ENCODE measurements at places on chromosomes 3 and 15. TPM values are rescaled to one million over a fixed set of nuclear protein-coding genes. Genes with fewer than 3 reads are reported as not detected.

AADACL2 gene
- total RNA-seq: not detected

TRMT10C gene
- 17.4 TPM for total RNA-seq

LINGO1 gene
- 3.9 TPM for total RNA-seq

ZNF80 gene
- not detected for total RNA-seq

CCR1 gene
- 16.3 TPM for total RNA-seq

HRG gene
- total RNA-seq: not detected

ADGRG7 gene
- total RNA-seq: not detected

GOLGA8S gene
- 0.55 TPM for total RNA-seq

- H3K27me3 ChIP-seq: no peaks in the 10 kb centered on the region
- H3K4me1 ChIP-seq: no peaks in the 10 kb centered on the region
- no peak overlapping the region for H3K4me3 ChIP-seq
- no peaks in the 10 kb centered on the region for H3K36me3 ChIP-seq
Measured at GRCh38 chr3:109683746-109684145, 346.4 kb upstream of the DPPA4 start.

GRCh38 chr3:8981296-8981695 lies 18.0 kb upstream of the RAD18 start:
- H3K4me1 ChIP-seq: no peaks in the 10 kb centered on the region
- DNase-seq: no peak
- H3K36me3 ChIP-seq: no peaks in the 10 kb centered on the region
- H3K27ac ChIP-seq: no peak overlapping the region
- no peak overlapping the region for H3K4me3 ChIP-seq
- H3K27me3 ChIP-seq: no peaks in the 10 kb centered on the region

- H3K4me3 ChIP-seq: no peak overlapping the region
- no peak for DNase-seq
- no peak overlapping the region for H3K27ac ChIP-seq
- no peaks in the 10 kb centered on the region for H3K27me3 ChIP-seq
Measured at GRCh38 chr15:98503970-98504369, 144.4 kb upstream of the IGF1R start.

- H3K36me3 ChIP-seq: no peaks in the 10 kb centered on the region
- no peak overlapping the region for H3K4me3 ChIP-seq
- H3K4me1 ChIP-seq: peaks cover 12% of the 10 kb centered on the region
- DNase-seq: peak; percentile 50
Measured at GRCh38 chr15:99433757-99434450, 131.9 kb upstream of the MEF2A start.

DNA sequence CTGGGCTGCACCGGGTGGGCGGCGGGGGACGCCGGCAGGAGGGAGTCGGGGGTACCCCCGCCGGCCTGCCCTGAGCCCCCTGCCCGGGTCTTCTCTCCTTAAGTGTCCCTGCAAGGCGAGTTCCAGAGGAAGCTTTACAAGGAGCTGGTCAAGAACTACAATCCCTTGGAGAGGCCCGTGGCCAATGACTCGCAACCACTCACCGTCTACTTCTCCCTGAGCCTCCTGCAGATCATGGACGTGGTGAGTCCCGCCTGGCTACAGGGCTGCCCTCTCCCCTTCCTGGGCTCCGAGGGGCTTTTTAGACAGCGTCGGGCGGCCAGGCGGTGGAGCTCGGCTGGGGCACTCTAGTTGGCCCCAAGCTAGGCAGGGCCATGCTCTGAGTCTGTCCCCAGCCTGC lies 480 bp downstream of the CHRNA7 start:
- peaks cover 17% of the 10 kb centered on the region for H3K4me1 ChIP-seq
- H3K4me3 ChIP-seq: peak overlapping the region; percentile 63
- peaks cover 38% of the 10 kb centered on the region for H3K27me3 ChIP-seq
- DNase-seq: no peak
- peak overlapping the region; percentile 50 for H3K27ac ChIP-seq
- H3K36me3 ChIP-seq: no peaks in the 10 kb centered on the region

- H3K36me3 ChIP-seq: no peaks in the 10 kb centered on the region
- no peaks in the 10 kb centered on the region for H3K27me3 ChIP-seq
- H3K27ac ChIP-seq: peak overlapping the region; percentile 48
Measured at GRCh38 chr3:159865041-159865579, 123.5 kb upstream of the IL12A start.

DNA sequence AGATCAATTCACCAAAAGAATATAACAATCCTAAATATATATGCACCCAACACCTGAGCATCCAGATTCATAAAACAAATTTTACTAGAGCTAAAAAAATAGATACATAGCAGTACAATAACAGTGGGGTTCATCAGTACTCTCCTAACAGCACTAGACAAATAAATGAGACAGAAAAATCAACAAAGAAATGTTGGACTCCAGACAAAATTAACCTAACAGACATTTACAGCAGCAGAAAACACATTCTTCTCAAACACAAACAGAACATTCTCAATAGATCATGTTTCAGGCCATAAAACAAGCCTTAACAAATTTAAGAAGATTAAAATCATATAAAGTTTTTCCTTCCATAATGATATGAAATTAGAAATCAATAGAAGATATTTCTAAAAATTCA lies 124.8 kb upstream of the NECTIN3 start:
- H3K27me3 ChIP-seq: no peaks in the 10 kb centered on the region
- no peaks in the 10 kb centered on the region for H3K4me1 ChIP-seq
- H3K36me3 ChIP-seq: no peaks in the 10 kb centered on the region
- no peak for DNase-seq

DNA sequence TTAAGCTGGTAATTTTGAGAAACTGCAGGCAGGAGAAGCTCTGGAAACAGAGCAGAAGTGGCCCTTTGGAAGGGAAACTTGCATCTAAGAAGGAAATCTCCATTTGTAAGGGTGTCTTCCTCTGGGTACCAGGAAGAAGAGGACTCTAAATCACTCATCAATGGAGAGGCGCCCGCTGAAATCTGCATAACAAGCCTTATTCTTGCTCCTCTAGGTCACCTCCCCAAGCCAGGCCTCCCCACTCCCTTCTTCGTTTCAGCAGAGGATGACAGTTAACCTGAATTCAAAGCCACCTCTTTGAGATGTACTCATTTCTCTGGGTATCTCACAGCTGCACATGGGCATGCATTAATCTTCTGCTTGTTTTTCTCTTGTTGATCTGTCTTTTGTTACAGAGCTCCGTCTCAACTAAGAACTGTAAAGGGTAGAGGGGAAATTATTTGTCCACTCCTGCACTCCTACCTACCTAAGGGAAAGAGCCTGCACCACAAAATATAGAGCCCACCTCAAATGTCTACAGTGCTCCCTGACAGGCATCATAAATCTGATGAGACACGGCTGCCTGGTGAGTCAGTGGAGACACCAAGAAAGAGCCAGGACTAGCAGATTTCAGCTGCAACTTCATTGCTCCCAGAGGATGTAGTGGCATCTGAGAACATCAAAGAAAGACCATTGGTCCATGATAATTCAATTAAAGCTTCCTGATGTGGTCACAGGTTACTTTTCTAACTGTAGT lies 51.5 kb downstream of the GABRB3 start:
- no peak overlapping the region for H3K27ac ChIP-seq

GRCh38 chr15:69304182-69304545 lies 5.5 kb downstream of the PAQR5 start:
- DNase-seq: no peak
- no peak overlapping the region for H3K27ac ChIP-seq
- H3K4me3 ChIP-seq: no peak overlapping the region
- peaks cover 4% of the 10 kb centered on the region for H3K4me1 ChIP-seq
- no peaks in the 10 kb centered on the region for H3K36me3 ChIP-seq

DNA sequence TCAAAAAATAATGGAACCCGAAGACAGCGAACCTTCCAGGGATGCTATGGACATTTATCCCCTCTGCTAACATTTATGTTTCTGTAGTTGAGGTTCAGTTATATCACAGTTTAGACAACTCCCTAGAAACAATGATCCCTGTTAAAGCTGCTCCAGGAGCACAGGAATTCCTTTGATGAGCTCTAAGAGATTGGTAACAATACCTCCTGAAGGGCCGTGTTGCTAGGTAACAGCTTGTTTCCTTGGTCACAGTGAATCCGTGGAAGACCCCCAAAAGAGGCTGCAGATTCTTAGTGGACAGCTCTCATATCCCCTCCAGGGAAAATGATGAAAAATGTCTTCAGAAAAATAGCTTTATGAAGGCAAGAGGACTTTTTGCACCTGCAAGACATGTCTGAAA lies 160.2 kb downstream of the SERPINI1 start:
- no peak for DNase-seq
- H3K27me3 ChIP-seq: no peaks in the 10 kb centered on the region
- no peaks in the 10 kb centered on the region for H3K36me3 ChIP-seq
- no peak overlapping the region for H3K27ac ChIP-seq
- H3K4me3 ChIP-seq: no peak overlapping the region

- H3K36me3 ChIP-seq: no peaks in the 10 kb centered on the region
- no peak overlapping the region for H3K27ac ChIP-seq
- H3K4me1 ChIP-seq: peaks cover 6% of the 10 kb centered on the region
- H3K4me3 ChIP-seq: no peak overlapping the region
Measured at GRCh38 chr15:100853676-100854440, 25.8 kb upstream of the ALDH1A3 start.

GRCh38 chr3:177109688-177110330 lies 87.5 kb downstream of the TBL1XR1 start:
- peaks cover 68% of the 10 kb centered on the region for H3K4me1 ChIP-seq
- H3K4me3 ChIP-seq: no peak overlapping the region
- H3K27me3 ChIP-seq: no peaks in the 10 kb centered on the region
- no peak for DNase-seq

Measured in sigmoid colon (tissue), 7 donors.